Activated B cell treated with CpG ODN at 0.5 μM for 24 hours (primary cell): ENCODE measurements at places on chromosomes 2 and 18.

GRCh38 chr18:48923746-48924629 lies 26.8 kb downstream of the SMAD7 start:
- DNase-seq: no peak

DNA sequence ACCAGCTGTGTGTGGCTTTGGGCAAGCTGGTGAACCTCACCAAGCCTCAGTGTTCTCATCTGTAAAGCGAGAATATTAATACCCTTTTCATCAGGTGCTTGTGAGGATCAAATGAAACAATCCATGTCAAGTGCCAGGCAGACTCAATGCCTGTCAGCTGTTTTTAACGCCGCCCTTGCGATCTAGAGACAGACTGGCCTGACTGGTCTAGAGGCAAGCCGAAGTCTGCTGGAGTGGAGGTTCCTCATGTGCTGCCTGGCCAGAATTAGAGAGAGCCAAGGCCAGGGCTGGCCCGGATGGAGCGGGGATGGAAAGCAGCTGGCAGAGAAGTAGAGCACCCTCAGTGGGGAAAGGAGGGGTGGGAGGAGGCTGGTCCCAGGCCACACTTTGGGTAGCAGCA lies 74.5 kb upstream of the B3GNT7 start:
- no peak for DNase-seq

GRCh38 chr2:13558368-13558767 lies 841.6 kb downstream of the TRIB2 start:
- DNase-seq: no peak

GRCh38 chr2:163123526-163123925 lies 285.0 kb upstream of the KCNH7 start:
- DNase-seq: no peak

DNA sequence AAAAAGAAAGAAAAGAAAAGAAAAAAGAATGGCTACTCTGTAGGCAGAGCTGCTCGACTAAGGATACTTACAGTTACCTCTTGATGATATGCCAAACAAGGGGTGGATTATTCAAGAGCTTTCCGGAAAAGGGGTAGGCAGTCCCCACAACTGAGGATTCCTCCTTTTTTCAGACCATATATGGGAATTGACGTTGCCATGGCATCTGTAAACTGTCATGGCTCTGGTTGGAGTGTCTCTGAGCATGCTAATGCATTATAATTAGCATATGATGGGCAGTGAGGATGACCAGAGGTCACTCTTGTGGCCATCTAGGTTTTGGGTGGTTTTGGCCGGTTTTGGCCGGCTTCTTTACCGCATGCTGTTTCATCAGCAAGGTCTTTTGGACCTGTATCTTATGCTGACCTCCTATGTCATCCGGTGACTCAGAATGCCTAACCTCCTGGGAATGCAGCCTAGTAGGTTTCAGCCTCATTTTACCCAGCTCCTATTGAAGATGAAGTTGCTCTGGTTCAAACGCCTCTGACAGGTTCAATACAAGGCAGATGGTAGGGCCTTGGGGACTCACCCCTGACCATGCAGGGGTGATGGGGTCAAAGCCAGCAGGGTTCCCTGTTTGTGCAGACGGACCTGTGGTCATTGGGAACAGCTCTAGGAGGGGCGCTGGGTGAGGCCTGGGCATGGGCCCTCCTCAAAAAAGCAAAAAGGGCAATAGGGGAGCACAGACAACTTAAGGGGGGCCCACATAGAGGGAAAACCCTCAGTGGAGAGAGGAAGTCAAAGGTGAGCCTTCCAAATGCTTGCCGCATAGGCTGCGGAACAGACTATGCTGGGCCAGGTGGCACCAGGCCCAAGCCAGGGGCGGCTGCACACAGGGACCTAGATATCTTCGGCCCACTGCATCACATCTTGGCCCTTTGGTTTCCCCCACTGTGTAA lies 251.2 kb upstream of the RAB6C start:
- no peak for DNase-seq

DNA sequence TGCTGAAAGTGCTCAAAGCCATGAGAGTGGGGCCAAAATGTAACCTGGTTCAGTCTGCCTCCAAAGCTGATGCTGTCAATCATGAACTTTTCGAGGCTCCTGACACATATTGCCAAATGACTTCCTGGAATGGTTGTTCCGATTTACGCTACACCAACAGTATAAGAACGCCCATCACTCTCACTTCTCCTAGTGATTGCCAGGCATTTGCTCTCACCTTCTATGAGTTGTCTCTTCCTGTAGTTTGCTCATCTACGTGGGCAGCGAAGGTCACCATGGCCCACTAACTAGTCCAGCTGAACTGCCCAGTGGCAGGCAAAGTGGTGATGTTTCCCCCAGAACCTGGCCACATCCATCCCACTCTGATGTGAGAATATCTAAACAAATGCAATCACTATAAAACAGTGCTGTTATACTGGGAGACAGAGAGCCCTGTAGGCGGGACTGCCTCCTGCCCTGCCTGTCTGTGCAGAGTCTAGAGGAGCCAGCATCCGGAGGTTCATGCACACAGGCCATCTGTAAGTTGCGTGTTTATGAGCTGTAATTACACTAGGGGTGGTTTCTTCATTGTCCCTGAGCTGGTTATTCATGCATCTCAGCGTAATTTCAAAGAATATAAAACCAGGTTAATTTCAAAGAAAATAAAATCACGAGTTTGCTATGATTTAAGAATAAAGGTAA lies 8.8 kb upstream of the CABLES1 start:
- no peak for DNase-seq

DNA sequence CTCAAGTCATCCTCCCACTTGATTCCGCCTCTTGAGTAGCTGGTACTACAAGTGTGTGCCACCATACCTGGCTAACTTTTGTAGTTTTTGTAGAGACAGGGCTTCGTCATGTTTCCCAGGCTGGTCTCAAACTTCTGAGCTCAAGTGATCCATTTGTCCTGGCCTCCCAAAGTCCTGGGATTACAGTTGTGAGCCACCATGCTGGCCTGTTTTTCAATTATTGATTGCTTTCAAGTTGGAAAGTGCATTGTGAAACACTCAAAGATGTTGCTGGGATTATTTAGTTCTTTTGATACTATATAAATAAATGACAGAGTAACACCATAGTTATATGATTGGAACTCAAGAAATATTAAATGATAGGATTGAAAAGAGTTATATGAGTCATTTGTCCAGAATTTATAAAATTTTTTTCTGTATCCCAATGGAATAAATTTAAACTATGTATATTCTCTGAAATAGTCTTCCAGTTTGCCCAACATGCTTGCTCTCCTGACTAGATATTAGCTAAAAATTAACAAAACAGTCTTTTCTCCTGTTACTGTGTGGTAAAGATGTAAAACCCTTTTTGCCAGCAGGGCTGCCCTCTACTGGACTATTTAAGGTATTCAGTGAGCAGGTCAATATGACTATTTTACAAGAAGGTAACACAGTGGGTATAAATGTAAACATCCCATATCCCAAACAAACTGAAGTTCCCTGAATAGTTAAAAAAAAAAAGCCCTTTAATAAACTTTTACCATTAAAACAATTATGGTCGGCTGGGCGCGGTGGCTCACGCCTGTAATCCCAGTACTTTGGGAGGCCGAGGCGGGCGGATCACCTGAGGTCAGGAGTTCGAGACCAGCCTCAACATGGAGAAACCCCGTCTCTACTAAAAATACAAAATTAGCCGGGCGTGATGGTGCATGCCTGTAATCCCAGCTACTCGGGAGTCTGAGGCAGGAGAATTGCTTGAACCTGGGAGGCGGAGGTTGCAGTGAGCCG lies 42.7 kb downstream of the ACSL3 start:
- DNase-seq: no peak

DNA sequence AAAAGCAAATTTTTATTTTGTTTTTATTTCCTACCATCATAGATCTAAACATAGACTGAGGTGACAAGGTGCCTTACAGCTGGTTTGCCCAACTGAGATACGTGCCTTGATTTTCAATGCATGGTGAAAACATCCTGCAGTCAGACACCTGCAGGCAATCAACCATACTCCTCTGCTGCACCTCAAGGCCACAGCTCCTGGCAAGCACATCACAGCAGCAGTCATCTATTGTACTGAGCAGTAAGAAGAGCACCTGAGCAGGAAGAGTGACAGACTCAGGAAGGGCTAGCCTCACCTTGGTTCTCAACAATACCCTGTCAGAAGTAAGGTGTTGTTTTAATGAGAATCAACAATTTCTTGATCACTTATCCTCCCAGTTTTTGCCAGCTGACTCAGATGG lies 1206.8 kb upstream of the NRXN1 start:
- no peak for DNase-seq

DNA sequence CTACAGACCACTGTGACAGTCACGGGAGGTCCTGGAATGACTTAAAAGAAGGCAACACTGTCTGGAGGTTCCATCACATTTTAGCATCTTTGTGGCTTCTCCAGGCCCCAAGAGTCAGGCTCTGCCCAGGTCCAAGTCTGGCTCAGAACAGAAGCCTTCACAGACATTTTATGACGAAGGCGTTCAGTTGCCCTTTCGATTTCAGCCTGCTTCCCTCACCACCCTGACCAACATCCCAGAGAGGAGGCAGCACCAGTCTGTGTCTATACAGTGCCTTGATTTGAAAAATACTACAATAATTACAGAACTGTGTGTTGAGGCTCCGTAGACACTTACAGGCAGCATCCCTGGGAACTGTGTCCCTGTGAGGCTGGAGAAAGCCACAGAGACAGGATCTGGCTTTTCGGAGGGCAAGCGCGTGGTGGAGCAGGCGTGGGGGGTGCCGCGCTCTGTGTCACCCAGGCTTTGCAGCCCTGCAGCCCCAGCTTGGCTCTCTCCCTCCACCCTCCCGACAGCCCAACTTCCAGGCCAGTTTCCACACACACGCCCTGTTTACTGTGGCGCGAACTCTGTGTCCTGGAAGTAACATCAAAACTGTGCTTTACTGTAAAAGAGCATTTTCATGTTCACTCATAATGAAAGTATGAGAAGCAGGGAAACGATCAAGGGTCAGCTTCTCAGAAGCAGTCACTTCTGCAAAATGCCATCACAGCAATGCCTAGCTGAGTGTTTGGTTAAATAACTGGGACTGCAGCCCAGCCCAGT lies 153.5 kb upstream of the ALKAL2 start:
- DNase-seq: no peak

- DNase-seq: no peak
These were observed 17.3 kb downstream of the PTPN18 start for GRCh38 chr2:130372833-130373807.

- DNase-seq: no peak
These were observed 156.1 kb upstream of the VRK2 start for GRCh38 chr2:57890464-57890863.

- DNase-seq: no peak
These were observed 138.3 kb upstream of the CYP1B1 start for GRCh38 chr2:38214209-38214717.

GRCh38 chr2:55840460-55840859 lies 83.1 kb downstream of the EFEMP1 start:
- no peak for DNase-seq

GRCh38 chr2:107801498-107801897 lies 25.2 kb upstream of the RGPD4 start:
- DNase-seq: no peak

GRCh38 chr2:139383532-139383931 lies 603.3 kb upstream of the NXPH2 start:
- no peak for DNase-seq

DNA sequence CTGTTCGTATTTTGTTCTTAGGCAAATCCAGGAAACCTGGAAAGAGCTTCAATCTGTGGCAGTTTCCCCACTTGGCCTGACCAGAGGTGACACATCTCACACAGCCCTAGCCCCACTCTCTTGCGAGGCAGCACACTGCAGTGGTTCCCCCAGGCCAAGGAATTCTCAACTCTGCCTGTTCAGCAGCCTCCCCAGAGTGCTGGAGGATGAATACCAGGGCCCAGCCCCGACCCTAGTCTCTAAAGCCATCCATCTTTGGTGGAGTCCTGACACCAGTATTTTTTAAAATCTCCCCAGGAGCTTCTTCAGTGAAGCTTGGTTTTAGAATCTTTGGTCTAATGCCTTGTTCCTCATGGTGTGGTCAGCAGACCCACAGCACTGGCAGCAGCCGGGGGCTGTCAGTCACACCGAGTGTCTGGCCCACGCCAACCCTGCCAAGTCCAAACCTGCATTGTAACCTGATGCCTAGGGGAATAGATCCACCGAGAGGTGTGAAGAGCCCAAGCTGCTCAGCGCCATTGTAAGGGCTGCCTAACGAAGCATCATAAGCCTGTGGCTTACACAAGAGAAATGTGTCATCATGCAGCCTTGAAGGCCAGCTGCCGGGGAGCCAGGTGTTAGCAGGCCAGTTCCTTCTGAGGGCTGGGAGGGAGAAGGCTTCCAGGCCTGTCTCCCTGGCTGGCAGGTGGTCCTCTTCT lies 428.7 kb upstream of the ID2 start:
- DNase-seq: no peak

DNA sequence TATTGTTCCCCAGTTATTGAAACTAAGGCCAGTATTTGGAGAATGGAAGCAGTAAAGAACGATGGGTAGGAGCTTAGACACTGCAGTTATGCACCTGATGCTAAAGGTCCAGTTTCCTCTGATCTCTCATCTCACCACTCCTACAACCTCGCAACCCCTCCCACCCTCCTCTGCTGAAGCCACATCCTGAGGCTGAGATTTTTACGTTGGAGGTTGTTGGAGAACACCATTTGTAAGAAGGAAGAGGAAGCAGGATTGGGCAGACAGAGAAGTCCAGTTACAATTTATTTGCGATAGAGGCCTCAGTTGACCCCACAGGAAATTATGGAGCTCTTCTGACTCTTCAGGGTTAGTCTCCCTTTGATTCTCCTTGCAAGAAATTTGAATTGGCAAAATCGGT lies 54.3 kb upstream of the NDUFV2 start:
- DNase-seq: no peak

GRCh38 chr2:33134086-33134771 lies 187.5 kb downstream of the LTBP1 start:
- no peak for DNase-seq

- no peak for DNase-seq
These were observed 1.4 kb upstream of the YES1 start for GRCh38 chr18:813172-814071.

GRCh38 chr2:228063558-228063957 lies 117.9 kb downstream of the SPHKAP start:
- no peak for DNase-seq

- DNase-seq: no peak
These were observed 11.8 kb downstream of the CHRNA1 start for GRCh38 chr2:174752403-174753037.

- no peak for DNase-seq
These were observed 610.2 kb upstream of the SYT4 start for GRCh38 chr18:43887491-43887890.

- DNase-seq: no peak
These were observed 1934.3 kb downstream of the SUCLG1 start for GRCh38 chr2:82524826-82525225.

- no peak for DNase-seq
These were observed 37.4 kb downstream of the DNMT3A start for GRCh38 chr2:25304321-25304720.

- DNase-seq: no peak
These were observed 116.5 kb upstream of the FOSL2 start for GRCh38 chr2:28276076-28276618.
